ENCODE measurements at places on chromosomes 1 and 21.

- no peak for DNase-seq
These were observed 304.9 kb downstream of the FAM72C start for GRCh38 chr1:143666851-143667250.

DNA sequence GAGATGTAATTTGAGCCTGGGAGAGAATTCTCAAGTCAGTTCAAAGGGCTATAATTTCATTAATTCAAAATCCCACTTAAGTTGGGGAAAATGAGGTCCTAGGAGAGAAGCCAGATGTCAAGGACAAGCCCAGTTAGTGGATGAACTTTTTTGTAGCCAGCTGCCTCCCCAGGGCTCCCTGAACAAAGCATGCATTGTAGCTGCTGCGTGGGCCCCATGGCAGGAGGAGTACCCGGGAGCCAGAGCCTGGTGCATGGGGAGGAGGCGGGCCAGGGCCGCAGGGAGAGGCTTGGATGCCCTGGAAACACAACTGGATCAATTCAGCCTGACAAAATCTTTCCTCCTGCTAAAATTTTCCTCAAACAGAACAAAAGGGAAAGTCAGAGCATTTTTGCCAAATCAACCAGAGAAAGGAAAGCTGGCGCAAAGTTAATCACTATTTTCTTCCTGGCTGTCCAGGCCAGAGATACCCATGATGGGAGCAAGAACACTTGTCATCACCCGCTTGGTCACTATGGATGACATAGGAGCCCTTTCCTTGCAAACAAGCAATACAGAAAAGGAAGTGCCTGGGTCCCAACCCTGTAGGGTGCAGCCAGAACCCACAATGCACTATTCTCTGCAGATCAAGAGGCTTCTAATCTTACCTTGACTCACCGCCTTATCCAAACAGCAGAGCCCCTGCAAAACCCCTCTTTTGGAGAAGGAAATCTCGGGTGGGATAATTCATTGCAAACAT lies 248.1 kb upstream of the RAB4A start:
- no peak for DNase-seq

- DNase-seq, result no peak
These were observed 1.1 kb downstream of the TOR1AIP1 start for GRCh38 chr1:179883040-179883744.

- DNase-seq, result no peak
These were observed 190.5 kb upstream of the CSF3R start for GRCh38 chr1:36673202-36673601.

DNA sequence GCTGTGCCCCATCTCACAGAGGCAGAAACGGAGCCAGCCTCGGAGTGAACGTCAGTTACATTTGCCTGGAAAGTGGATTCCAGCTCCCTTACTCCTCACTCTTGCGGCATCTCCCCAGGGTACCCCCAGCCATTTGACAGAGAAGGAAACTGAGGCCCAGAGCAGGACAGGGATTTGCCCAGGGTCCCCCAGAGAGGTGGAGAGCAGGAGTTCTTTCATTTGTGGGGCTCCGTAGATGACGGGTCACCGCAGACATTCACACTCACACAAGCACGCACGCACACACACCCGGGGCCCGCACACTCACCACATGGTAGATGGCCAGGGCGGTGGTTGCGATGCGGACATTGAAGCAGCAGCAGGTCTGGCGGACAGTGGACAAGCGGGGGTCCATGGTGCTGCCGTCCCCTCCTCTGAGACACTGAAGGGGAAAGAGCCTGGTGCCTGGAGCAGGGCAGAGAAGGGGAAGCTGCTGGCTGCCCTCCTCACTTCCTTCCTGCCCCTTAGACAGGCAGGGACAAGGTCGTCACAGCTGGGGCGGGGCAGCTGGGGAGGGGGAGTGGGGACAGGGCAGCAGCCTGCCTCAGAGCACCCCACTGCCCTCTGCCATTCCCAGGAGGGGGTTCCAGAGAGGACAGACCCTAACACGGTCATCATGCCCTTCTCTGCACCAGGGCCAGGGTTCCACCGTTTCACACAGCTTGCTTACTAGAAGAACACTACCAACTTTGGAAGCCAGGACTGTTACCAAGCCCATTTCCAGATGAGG lies at the start of gene LAPTM5:
LAPTM5 (minus strand) TSS at position 423 of the 769 bp plus-strand sequence; CDS start at position 394, 29 bp downstream.
- DNase-seq, result no peak

GRCh38 chr1:205665201-205666045 lies 14.9 kb downstream of the SLC45A3 start:
- DNase-seq, result no peak

GRCh38 chr1:155202731-155203515 lies 4.8 kb downstream of the THBS3 start:
- DNase-seq, result no peak

DNA sequence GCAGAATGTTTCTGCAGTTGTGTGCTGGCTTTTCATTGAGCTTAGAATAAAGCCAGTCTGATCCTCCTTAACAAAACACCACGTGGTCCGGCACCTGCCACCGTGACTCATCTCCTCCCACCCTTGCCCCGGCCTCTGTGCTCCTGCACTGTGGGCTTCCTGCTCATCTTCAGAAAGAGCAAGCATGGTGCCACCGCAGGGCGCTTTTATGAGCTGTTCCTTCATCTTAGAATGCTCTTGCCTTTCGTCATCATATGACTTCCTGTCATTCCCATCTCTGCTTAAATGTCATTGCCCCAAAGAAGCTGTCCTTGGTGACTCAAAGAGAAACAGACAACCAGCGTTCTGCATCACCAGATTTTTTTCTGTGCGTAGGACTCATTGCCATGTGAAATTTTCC lies 117.8 kb downstream of the HHAT start:
- DNase-seq, result no peak

- no peak for DNase-seq
These were observed 142.7 kb downstream of the FOXD2 start for GRCh38 chr1:47580451-47580995.

- DNase-seq, result peak; percentile 5
These were observed 49.8 kb downstream of the TPR start for GRCh38 chr1:186325239-186325638.

DNA sequence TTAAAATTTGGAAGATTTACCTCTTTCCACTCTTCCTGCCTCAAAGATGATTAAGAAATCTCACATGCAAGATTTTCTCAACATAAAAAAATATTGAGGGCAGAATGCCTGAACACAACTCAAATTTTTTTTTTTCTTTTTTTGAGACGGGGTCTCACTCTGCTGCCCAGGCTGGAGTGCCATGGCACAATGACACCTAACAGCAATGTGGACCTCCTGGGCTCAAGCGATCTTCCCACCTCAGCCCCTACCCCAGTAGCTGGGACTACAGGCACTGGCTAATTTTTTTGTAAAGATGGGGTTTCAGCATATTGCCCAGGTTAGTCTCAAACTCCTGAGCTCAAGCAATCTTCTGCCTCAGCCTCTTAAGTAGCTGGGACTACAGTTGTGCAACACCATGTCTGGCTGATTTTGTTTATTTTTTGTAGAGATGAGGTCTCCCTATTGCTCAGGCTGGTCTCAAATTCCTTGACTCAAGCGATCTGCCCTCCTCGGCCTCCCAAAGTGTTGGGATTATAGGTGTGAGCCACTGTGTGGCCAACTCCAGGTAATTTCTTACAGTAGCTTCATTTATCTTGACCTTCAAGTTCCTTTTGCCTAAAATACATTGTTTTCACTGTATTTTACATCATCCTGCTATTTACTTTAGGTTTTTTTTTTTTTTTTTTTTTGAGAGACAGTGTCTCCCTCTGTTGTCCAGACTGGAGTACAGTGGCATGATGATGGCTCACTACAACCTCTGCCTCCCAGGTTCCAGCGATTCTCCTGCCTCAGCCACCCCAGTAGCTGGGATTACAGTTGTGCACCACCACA lies 10.4 kb downstream of the NUCKS1 start:
- peak; percentile 85 for DNase-seq

GRCh38 chr1:244678697-244679096 lies 25.8 kb downstream of the DESI2 start:
- DNase-seq, result peak; percentile 70

- DNase-seq, result no peak
These were observed 164.2 kb upstream of the C1orf174 start for GRCh38 chr1:4064150-4064889.

DNA sequence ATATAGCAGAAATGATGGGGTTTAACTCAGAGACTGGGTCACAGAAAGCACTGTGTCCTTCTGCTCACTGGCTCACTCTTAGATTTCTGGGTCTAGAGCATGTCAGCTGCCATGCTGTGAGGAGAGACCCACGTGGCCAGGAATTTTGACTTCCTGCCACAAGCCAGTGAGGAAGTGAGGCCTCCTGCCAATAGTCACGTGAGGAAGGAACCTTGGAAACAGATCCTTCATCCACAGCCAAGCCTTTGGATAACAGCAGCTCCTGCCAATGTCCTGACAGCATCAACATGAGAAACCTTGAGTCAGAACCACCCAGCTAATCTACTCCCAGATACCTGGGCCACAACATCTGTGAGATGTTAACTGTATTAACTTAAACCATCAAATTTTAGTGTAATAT lies 114.5 kb upstream of the PLPPR5 start:
- DNase-seq, result no peak

GRCh38 chr1:88891318-88891950 lies at the start of gene GTF2B:
Gene GTF2B (minus strand): TSS chr1:88891567. CDS start chr1:88891499, 68 bp downstream.
- peak; percentile 98 for DNase-seq

DNA sequence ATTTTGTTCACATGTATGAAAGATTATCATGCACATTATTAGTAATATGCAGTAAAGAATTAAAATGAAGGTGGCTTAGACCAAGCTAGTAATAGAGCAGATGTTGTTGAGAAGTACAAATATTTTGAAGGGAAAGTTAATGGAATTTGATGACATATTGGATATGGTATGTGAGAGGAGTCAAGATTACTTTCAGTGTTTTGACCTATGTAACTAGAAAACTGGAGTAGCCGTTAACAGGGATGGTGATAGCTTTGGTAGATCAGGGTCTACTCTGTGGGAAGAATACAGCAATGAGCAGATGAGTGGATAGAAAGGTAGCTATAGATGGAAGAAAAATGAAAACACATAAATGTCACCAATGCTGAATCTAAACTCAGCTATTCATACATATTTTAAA lies 163.2 kb upstream of the LRRC7 start:
- no peak for DNase-seq

DNA sequence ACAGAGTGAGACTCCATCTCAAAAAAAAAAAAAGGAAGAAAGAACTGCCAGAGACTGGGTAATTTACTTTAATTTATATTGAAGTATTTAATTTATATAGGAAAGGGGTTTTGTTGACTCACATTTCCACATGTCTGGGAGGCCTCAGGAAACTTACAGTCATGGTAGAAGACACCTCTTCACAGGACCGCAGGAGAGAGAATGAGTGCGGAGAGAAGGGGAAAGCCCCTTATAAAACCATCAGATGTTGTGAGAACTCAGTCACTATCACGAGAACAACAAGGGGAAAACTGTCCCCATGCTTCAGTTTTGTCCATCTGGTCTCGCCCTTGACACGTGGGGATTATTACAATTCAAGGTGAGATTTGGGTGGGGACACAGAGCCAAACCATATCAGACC lies 25.8 kb upstream of the PPP1R8 start:
- no peak for DNase-seq

GRCh38 chr1:217622042-217622441 lies 8.8 kb downstream of the GPATCH2 start:
- no peak for DNase-seq

DNA sequence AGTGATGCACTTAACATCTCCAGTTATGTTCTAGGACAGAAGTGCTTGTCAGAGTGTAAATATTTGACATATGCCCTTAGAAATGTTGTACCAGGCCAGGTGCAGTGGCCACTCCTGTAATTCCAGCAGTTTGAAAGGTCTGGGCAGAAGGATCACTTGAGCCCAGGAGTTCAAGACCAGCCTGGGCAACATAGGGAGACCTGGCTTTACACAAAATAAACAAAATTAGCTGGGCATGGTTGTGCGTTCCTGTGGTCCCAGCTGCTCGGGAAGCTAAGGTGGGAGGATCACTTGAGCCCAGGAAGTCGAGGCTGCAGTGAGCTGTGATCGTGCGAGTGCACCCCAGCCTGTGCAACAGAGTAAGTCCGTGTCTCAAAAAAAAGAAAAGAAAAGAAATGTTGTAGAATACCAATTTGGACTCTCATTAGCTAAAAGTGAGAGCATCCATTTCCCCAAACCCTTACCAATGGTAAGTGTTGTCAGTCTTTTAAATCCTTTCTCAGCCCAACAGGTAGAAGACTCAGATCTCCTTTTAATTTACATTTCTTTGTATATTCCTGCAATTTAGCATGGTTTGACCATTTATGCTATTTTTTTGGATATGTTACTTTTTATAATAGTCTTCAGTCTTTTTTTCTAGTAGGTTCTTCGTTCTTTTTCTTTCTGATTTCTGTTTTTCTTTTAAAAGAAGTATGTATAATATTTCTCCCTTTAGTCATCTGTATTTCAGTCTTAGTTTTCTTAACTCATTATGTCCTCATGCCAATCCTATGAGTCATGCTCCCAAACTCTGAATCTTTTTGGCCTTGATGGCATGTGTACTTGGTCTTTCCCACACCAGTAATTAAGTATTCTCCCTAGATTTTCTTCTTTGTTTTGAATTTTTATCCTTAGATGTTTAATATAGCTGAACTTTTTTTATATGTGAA lies 74.4 kb downstream of the CAMTA1 start:
- peak; percentile 94 for DNase-seq

DNA sequence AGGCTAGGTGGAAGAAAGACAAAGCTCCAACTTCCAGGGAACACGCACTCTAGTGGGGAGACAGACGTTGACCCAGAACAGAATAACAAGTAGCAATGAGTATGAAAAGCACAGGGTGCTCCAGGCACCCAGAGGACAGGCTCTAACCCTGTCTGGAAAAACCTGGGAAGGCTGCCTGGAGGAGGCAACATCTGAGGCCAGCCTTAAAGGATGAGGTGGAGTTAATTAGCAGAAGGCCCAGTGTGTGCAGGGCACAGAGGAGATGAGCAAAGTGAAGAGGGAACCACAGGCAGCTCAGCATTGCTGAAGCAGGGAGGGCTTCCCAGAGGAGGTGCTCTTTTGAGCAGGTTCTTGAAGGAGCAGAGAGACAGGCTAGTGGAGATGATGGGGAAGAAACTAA lies 126.7 kb upstream of the KLHDC7A start:
- no peak for DNase-seq

DNA sequence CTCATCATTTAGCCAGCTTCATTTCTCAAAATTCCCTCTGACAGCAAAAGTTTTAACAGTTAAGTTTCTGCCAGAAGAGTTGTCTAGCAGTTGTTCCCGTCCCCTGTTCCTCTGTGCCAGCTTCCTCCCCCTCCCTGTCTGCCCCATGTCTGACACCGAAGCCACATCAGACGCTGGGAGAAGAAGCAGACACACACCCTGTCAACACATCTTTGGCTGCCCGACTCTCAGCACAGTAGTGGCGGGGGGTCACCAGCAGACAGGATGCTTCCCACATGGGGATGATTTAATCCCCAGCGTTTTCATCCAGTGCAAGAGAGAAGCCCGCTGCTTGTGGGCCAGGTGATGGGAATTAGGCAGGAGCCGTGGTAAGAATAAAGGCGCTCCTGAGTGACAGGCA lies 379.4 kb upstream of the RUNX1 start:
- DNase-seq, result no peak

DNA sequence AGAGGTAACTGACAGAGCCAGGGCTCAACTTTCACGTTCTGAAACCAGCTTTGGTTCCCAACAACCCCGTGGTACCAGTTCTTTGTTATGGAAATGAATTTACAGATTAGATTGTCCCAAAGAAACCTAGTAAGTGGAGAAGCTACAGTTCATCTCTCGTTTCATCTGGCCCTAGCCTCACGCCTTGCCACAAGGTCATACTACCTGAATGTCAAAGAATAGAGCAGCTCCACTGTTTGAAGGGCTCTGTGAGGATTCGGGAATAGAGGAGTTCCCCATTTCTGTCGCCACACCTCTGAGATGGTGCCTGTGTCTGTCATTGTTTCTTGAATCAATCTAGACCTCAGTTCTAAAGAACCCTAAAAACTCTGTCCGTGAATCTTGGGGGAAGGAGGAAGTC lies 15.0 kb upstream of the CDC42 start:
- DNase-seq, result no peak

- no peak for DNase-seq
These were observed 281.6 kb downstream of the PLA2G4A start for GRCh38 chr1:187110351-187110750.

Measured in fibroblast of gingiva (primary cell).